ENCODE measurements at places on chromosomes 13 and 19.

GRCh38 chr13:111166882-111167675, 52.0 kb downstream of the ARHGEF7 start:
- no peak for DNase-seq

DNA sequence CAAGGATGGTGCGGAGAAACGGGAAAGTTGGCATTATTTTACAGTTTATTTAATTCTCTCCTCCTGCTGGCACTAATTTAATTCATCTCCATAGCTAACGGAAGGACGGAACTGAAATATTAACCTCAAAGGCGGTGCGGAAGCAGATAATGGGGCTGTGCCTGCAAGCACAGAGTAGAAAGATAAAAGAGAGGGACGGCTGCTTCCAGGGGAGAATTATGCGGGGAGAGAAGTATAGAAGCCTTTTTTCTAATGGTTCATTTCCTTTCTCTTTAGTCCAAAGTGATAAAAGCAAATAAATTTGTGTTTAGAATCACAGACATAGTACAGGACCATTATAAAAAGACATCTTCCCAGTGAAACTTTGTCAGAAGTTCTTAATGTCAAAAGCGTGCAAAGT, 34.5 kb upstream of the UQCRFS1 start:
- DNase-seq: no peak

DNA sequence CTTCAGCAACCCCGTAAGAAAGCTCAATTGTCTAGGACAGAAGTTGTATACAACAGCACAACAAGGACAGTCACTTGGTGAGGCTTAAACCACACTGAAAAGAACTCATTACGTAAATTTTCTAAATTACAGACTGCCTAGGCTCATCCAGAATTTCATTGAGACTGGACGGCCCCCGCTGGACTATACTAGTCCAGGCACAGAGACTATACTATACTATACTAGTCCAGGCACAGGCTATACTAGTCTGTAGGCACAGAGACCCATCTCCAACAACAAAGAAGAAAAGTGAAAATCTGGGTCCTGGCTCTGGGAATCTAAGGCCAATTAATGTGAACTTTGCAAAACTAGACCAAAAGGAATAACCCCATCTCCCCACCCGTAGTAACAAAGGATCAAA, 700 bp downstream of the ZNF816 start:
- DNase-seq: no peak

DNA sequence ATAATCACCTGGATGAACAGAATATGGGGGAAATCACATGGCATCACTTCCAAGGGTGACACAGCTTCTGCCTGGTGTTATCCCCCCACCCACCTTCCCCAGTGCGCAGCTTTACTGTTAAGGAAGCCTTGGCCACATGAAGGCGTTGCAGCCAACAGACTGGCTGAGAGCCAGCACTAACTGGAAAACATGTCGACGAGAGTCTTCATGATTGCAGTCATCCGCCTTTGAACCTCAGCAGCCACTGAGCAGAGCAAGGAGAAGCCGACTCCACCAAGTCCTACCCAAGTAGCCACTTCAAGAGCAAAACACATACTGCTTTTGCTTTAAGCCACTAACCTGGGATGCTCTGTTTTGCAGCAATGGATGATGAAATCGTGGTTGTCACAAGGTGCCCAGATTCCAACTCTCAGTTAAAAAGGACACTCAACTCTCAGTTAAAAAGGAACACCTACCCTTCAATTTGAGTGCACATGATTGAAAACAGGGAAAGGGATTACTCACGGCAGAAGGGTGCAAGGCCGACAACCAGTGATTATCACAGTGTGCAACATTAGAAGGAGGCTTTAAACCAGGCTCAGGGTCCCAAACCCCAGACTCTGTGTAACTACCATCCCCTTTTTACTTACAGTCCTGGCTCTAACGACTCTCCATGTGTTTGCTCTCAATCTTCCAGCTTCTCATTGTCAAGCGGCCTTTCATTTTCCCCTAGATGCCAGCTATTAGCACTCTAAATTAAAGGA, 149.1 kb downstream of the KLF12 start:
- DNase-seq: no peak

GRCh38 chr13:30065181-30065580, 214.8 kb upstream of the UBL3 start:
- no peak for DNase-seq

GRCh38 chr19:40519352-40520322, 52.8 kb downstream of the SPTBN4 start:
- peak; percentile 39 for DNase-seq

GRCh38 chr19:44741841-44742329, 6.6 kb upstream of the BCL3 start:
- peak; percentile 90 for DNase-seq

DNA sequence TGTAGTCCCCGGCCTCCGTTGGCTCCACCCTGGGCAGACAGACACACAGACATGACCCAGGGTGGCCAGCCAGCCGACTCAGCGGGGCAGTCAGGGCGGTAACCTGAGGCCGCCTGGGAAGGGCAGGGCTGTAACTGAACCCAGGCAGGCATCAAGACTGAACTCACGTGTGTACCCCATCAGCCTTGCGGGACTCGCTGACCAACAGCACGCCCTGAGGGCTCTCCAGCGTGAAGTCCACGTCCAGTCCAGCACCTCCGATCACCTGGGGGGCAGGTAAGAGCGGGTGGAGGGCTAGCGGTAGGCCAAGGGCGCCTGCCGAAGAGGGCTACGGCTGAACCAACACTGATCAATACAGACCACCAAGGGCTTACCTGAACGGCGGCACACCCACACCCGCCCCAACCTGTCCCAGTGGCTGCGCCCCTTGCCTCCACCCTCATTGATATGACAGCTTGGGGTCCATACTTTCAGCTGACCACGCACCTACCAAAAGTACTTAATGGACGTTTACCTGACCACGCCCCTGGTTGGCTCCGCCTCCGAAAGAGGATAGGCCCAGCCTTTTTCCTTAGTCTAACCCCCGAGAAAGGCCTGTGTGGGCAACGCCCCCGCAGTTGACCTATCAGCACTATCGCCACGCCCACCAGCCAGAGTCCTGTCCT, 791 bp downstream of the TMED1 start:
- no peak for DNase-seq

- DNase-seq: no peak
These were observed 1.1 kb downstream of the FOXO1 start for GRCh38 chr13:40665126-40666044.

DNA sequence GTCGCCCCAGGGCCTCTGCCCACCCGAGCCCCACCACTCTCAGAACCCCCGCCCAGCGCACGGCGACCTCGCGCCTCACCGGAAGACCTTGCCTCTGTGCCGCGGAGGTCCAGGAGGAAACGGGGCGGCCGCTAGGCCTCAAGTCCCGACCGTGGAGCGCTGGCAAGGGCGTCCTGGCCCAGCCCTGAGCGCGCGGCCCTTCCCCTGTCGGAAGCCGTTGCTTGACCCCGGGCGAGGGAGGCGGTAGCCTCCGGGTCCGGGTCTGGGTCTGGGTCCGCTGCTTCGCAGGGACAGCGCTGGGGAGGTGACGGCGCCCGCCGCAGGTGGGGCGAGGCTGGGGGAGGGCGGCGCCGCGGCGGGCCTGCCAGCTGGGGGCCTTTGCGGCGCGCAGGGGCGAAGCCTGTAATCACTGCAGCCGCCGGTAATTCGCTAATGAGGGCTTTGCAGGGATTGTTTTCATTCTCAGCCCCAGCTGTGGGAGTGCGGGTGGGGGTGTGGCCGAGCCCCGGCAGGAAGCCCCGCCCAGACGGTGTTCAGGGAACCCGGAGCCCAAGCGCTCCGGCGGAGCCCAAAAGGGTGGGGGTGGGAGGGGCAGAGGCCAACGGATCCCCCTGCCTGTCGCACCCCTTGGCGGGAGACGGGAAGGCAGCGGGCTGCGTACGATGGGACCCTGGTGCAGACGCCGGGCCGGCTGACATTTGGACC, 8.6 kb downstream of the C19orf25 start:
- DNase-seq: peak; percentile 21

DNA sequence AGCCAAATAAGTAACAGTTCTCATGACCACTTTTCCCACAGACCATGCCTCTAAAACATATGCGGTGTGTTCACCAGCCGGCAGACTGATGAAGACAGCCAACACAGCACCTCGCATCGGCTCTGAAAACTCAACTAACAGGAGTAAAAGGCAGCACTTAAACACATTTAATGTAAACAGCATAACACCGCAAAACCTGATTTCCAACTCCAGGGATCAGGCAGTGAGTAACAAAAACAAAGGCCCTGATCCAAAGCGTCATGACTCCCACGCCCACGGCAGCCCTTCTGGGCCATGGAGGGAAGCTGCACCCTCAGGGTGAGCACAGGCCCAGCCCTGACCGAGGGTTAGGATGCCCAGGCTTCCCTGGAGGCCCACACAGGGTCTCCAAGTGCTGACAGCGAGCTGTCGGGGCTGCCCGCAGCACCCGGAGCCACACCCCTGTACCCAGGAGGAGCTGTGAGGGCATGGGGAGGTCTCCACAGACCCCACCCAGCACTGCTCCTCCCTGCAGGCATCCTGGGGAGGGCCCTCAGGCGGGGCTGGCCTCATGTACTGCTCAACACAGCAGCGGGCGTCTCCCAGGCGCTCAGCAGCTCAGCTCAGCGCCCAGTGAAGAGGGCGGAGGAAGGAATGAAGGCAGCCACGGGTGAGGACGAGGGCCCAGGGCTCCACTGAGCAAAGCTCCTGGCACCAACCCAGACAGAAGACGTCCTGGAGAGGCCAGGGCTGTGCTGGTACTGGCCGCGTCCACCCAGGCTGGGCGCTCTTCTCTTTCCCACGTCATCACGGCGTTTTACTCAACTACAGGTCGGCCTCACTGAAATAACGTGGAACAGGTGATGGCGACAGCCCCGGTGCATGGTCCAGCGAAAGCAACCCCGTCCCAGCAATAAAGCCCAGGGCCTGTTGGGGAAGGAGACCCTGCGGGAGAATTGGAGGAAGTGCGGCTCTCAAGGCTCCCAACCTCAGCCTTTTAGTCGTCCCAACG, 53.7 kb downstream of the RASA3 start:
- DNase-seq: no peak

DNA sequence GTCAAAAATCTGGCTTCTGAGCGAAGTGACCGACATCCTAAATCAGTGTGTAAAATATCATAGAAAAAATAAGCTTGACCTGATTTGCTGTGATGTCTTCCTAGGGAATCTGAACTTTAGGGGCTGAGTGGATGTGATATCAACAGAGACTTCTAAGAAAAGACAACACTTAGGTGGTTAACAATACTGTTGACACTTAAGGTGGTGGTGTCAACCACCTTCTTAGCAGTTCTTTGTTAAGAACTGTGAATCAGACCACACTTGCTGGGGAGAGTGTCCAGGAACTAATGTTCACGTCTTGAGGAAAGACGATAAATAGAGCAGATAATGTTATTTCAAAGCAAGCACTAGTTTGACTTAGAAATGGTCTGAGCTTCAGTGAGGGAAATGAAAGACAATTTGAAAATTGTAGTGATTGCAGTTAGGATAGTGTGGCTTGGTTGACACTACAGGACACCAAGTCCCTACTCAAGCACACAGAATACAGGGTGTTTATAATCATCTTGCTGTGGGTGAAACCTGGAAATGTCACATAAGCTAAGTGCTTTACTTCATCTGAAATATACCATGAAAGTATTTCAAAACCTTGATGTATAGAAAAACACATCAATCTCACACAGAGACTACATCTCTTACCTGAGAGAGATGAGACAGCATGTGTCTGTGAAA, 1936.5 kb downstream of the PCDH9 start:
- no peak for DNase-seq

GRCh38 chr13:23667750-23668149, 97.5 kb downstream of the TNFRSF19 start:
- no peak for DNase-seq
